Mesenchymal stem cell (in vitro differentiated cells and primary cell): ENCODE measurements at places on chromosomes 7 and 10.

DNA sequence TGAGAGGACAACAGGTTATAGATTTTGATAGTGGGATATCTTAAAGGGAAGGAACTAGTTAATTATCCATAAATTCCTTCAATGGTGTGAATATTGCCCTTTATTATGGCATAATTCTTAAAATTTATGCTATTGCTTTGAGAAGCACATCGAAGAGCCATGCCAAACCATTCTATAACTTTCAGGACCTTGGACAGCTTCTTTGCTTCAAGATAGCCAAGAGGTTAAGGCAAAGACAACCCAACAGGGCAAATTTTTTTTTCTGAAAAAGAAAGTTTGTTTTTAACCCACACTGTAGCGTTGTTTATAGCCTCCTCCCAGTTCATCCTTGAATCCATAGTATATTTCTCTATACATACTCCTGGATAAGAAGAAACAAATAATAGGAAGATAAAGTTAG is 103.2 kb downstream of the NRG3 start:
- H3K4me1 ChIP-seq: no peaks in the 10 kb centered on the region
- H3K4me3 ChIP-seq: no peak overlapping the region
- H3K27ac ChIP-seq: no peak overlapping the region
- H3K27me3 ChIP-seq: no peaks in the 10 kb centered on the region

- DNase-seq: peak; percentile 38
- H3K4me1 ChIP-seq: peaks cover 2% of the 10 kb centered on the region
- no peaks in the 10 kb centered on the region for H3K36me3 ChIP-seq
These were observed 1.5 kb downstream of the DOCK4 start for GRCh38 chr7:112204499-112205342.

GRCh38 chr10:130254243-130254642 is 118.1 kb downstream of the GLRX3 start:
- no peak overlapping the region for H3K4me3 ChIP-seq
- no peaks in the 10 kb centered on the region for H3K27me3 ChIP-seq
- no peaks in the 10 kb centered on the region for H3K4me1 ChIP-seq
- no peak for DNase-seq
- H3K27ac ChIP-seq: no peak overlapping the region

GRCh38 chr7:151680810-151681209 is 161.1 kb upstream of the RHEB start:
- peak; percentile 92 for DNase-seq
- no peak overlapping the region for H3K4me3 ChIP-seq
- H3K27ac ChIP-seq: no peak overlapping the region
- no peaks in the 10 kb centered on the region for H3K36me3 ChIP-seq
- H3K27me3 ChIP-seq: no peaks in the 10 kb centered on the region
- peaks cover 16% of the 10 kb centered on the region for H3K4me1 ChIP-seq

- H3K4me1 ChIP-seq: peaks cover 10% of the 10 kb centered on the region
- no peak overlapping the region for H3K27ac ChIP-seq
- DNase-seq: peak; percentile 56
- no peak overlapping the region for H3K4me3 ChIP-seq
- H3K36me3 ChIP-seq: no peaks in the 10 kb centered on the region
These were observed 25.7 kb downstream of the UNC5B start for GRCh38 chr10:71237843-71238623.
